Stimulated activated CD8-positive, alpha-beta memory T cell treated with anti-CD3 and anti-CD28 coated beads, Interleukin-2, amount 100 ng/mL, for 48 hours (primary cell): ENCODE measurements at places on chromosomes 1 and 21.

- no peak for DNase-seq
Measured at GRCh38 chr1:98321191-98321590, 340.3 kb upstream of the SNX7 start.

- no peak for DNase-seq
Measured at GRCh38 chr1:25760122-25760719, 39.8 kb upstream of the SELENON start.

- no peak for DNase-seq
Measured at GRCh38 chr1:12296623-12297022, 66.8 kb downstream of the VPS13D start.

GRCh38 chr1:225820522-225821120 lies 10.7 kb downstream of the EPHX1 start:
- no peak for DNase-seq

DNA sequence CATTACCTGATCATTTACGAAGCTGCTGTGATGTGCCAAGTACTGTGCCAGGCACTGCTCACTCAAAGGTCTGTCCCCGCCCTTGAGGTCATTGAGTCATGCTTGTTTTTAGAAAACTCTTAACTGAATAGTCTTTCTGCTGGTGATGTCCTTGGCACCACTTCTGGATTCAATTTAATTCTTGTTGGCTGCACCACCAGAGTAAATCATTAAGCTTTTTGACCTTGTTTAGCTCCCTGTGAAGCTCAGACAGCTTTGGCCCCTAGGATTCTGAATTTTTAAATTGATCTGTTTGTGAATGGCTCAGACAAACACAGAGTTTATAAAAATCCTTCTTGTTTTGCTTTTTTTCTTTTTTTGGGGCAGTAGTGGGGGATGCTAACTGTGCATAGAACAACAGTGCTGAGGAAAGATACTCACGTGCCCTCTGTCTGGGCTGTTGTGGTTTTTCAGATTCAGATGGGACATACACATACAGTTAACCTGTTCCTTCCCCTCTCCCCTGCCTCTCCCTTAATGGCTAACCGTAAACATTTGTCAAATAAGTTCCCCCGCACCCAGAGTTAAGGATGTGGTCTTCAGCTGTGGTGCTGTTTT lies 67.6 kb downstream of the MTR start:
- no peak for DNase-seq

DNA sequence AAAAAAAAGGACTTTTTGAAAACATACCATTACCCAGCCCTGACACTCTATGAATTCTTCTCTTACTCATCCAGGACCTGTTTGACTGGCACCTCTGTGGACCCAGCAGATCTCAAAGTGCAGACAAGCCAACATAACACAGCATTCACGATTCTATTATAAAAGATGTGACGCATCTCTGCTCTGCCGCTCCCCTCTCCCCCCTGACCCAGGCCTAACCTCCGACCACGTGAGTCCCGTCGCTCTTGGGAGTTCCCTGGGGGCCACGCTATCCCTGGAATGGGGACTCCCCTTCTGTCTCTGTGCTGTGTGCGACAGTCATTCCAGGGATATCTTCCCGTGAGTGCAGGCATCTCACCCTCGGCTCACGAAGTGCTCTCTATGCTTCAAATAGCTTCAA lies 21.1 kb downstream of the LRRC38 start:
- no peak for DNase-seq

DNA sequence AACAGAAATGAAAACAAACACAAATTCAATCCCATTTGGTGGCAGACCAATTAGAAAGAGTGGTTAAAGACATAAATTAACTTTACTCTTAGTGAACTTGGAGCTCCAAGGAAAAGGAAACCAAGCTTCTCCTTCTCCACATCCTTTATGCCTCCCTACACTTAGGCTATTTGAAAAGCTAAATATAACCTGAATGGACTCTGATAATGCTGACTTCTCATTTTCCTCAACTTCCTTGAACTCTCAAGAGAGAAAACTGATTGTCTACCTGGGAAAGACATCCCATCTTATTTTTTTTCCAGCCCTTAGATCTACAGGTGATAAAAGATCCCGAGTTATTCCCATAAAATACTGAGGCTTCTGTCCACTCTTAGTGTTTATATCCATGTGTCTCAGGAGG lies 178.4 kb upstream of the SPAG17 start:
- DNase-seq: no peak
